Sigmoid colon (tissue), 7 donors: ENCODE measurements at places on chromosomes 5 and 9.

DNA sequence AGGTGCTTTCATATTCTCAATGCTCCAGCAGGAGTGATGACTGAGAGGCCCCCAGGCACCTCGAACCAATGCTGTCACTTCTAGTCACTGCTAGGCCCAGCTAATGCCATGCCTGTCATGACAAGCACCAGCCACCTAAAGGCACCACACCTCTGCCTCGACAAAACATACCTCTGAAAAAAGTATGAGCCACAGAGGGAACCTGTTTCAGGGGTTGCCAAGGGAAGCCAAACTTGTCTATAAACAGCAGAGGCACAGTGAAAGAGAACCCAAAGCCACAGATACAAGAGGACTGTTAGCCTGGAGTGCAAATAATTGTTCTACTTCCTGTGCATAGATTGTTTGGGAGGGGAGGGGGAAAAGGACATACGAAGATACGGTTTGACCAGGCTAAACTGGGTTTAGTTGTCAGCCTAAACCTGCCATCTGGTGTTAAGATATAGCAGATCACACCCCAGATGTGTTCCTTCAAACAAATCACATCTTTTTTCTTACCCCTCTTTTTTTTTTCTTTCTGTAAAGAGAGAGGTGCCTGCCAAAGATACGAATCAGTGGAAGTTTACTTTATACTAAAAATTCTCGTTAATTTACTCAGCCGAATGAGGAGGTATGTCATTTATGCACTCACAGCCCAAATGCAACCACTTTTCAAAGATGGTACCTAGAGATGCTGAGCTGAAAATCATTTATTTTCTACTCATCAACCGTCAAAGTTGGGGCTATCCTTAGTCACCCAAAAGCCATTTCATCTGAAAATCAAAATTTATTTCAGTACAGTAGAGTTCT is 45.7 kb downstream of the BNC2 start:
- no peak for DNase-seq

- DNase-seq: no peak
These were observed 2384.6 kb upstream of the WWC1 start for GRCh38 chr5:165906871-165907270.

DNA sequence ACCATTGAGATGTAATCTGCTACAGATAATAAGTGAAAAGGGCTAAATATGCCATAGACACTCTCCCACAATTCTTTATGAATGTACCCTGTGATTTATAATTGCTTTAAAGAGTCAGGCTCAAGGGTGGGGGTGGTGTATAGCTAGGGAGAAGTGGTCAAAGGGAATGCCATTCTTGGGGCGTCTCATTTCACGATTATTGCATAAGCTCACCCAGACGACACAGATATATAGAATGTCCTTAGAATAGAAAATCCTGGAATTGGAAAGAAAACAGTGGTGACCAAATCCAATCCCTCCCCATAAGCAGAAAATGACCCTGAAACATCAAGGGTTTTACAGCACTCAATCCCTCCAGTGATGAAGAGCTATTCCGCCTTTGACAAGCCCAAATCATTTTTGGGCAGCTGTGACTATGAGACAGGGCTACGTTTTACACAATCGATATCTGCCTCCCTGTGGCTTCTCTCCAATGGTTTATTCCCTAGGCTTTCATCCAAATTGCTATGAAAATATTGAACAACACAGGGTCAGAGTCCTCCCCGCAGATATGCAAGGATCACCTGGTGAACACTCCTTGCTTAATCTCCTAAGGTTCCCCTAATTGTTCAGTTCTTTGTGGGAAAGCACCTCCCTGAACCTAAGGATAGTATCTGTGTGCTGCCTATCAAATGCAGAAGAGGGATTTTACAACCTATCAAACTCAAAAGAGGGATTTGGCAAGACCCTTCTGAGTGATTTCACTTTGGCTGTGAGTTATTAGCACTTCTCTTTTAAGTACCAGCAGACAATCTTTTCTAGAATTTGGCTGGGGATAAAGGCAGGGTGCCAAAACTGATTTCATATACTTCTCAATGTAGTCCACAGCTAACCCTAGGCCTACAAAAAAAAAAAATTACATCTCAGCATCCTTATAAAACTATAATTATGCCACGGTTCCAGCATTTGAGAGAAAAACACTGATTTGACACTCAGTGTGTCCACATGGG is 144.9 kb upstream of the CDH6 start:
- no peak for DNase-seq

- DNase-seq: no peak
These were observed 18.4 kb upstream of the TTC1 start for GRCh38 chr5:159990506-159990905.

- DNase-seq: no peak
These were observed 219.4 kb downstream of the SPOCK1 start for GRCh38 chr5:137279521-137280231.
